ENCODE measurements at places on chromosomes 1 and 21. TPM values are rescaled to one million over a fixed set of nuclear protein-coding genes. Genes with fewer than 3 reads are reported as not detected.

The MIA3 gene
- total RNA-seq = 15.1 TPM

The CHIA gene
- not detected for total RNA-seq

The UBASH3A gene
- total RNA-seq = not detected

The WNT3A gene
- total RNA-seq = 0.14 TPM

The ERICH3 gene
- total RNA-seq = not detected

The NOS1AP gene
- 0.07 TPM for total RNA-seq

The MMP23B gene
- total RNA-seq = 0.79 TPM

The CELA3A gene
- total RNA-seq = not detected

The ZNF648 gene
- not detected for total RNA-seq

The C1orf87 gene
- total RNA-seq = not detected

The YIPF1 gene
- total RNA-seq = 20.9 TPM

The MRTO4 gene
- total RNA-seq = 46.8 TPM

The LCE1E gene
- 0.37 TPM for total RNA-seq

The PAX7 gene
- not detected for total RNA-seq

The RGL1 gene
- total RNA-seq = 2.0 TPM

The LMOD1 gene
- total RNA-seq = not detected

The CNTN2 gene
- not detected for total RNA-seq

The ELF3 gene
- 39.6 TPM for total RNA-seq

The LAPTM5 gene
- 1.1 TPM for total RNA-seq

The TNFAIP8L2 gene
- total RNA-seq = not detected

The TMEM51 gene
- total RNA-seq = 21.3 TPM

The KRTAP11-1 gene
- total RNA-seq = not detected

The PTPRF gene
- 152 TPM for total RNA-seq

The SMIM1 gene
- 0.79 TPM for total RNA-seq

The CBR3 gene
- 12.8 TPM for total RNA-seq

The IFI44L gene
- total RNA-seq = 0.28 TPM

The PANK4 gene
- total RNA-seq = 31.5 TPM

The SPAG17 gene
- total RNA-seq = 0.84 TPM

Data from airway epithelial cell (primary cell).